ENCODE measurements at places on chromosomes 1 and 21.

DNA sequence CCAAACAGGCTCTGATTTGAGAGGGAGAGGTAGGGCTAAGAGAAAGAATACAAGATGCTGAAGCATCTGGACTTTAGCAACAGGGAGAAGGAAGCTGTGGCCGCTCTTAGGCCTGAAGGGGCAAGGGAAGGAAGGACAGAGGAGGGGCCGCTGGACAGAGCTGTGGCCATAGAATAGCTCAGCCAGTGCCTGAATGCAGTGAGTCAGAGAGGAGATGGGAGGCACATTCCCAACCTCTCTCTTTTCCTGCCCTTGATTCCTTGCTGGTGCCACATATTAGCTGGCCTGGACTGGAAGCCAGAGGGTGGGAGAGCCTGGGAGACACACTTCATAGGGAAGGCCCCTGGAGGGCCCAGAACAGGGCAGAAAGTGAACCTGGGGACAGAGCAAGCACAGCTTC is 83.4 kb upstream of the POU3F1 start:
- no peaks in the 10 kb centered on the region for H3K36me3 ChIP-seq
- DNase-seq, result no peak
- H3K4me3 ChIP-seq, result no peak overlapping the region
- no peaks in the 10 kb centered on the region for H3K4me1 ChIP-seq

GRCh38 chr1:246592695-246593094 is 26.4 kb downstream of the CNST start:
- H3K4me1 ChIP-seq, result peaks cover 57% of the 10 kb centered on the region
- H3K4me3 ChIP-seq, result no peak overlapping the region
- no peaks in the 10 kb centered on the region for H3K27me3 ChIP-seq
- peaks cover 7% of the 10 kb centered on the region for H3K36me3 ChIP-seq

GRCh38 chr1:63322944-63323864 is 837 bp downstream of the FOXD3 start:
- peaks cover 29% of the 10 kb centered on the region for H3K4me1 ChIP-seq
- H3K4me3 ChIP-seq, result peak overlapping the region; percentile 69
- H3K27me3 ChIP-seq, result peaks cover 55% of the 10 kb centered on the region
- H3K36me3 ChIP-seq, result no peaks in the 10 kb centered on the region
- DNase-seq, result no peak

DNA sequence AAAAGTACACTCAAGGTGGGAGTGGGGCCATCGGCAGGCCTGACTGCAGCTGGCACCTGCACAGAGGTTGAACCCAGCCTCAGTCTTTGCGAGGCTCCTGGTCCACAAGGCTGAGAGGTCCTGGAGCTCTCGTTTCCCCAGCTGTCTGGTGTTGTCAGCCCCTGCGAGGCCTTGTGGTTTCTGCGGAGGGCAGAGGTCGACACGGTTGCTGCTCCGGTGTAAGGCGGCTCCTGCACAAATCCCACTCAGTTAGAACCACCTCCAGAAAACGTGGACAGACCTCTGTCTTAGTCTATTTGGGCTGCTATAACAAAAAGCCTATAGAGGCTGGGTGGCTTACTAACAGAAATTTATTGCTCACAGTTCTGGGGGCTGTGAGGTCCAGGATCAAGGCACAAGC is 5.8 kb downstream of the KIAA1614 start:
- H3K4me1 ChIP-seq, result peaks cover 19% of the 10 kb centered on the region
- H3K27me3 ChIP-seq, result no peaks in the 10 kb centered on the region
- no peaks in the 10 kb centered on the region for H3K36me3 ChIP-seq
- no peak overlapping the region for H3K27ac ChIP-seq

GRCh38 chr1:230822092-230822581 is 46.2 kb downstream of the C1orf198 start:
- H3K27me3 ChIP-seq, result no peaks in the 10 kb centered on the region
- H3K27ac ChIP-seq, result peak overlapping the region; percentile 18
- H3K36me3 ChIP-seq, result no peaks in the 10 kb centered on the region
- H3K4me1 ChIP-seq, result peaks cover 56% of the 10 kb centered on the region

GRCh38 chr1:47280142-47280541 is 33.8 kb downstream of the STIL start:
- no peaks in the 10 kb centered on the region for H3K27me3 ChIP-seq
- H3K27ac ChIP-seq, result no peak overlapping the region

DNA sequence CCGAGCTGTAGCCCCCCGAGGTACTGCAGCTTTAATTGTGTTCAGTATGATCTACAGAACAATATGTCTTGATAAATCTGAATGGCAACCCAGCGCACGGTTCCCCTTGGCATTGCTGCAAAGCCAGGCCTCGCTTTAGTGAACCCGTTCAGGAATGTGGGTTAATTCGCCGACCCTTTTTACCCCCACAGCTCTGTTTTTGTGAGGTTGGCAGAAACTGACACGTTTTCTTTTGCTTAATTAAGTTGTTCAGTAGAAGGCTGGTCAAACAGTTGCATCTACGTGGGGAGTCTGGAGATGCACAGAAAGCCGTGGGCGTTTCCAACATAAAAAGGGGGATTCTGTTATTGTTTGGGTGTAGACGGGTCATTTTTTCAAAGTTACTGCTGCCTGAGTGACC is 43.2 kb downstream of the OLIG1 start:
- no peak overlapping the region for H3K27ac ChIP-seq
- DNase-seq, result no peak
- H3K36me3 ChIP-seq, result no peaks in the 10 kb centered on the region
- H3K4me3 ChIP-seq, result no peak overlapping the region
- peaks cover 8% of the 10 kb centered on the region for H3K4me1 ChIP-seq
- H3K27me3 ChIP-seq, result no peaks in the 10 kb centered on the region

GRCh38 chr1:160207771-160208556 is 2.8 kb downstream of the PEA15 start:
- H3K4me3 ChIP-seq, result peak overlapping the region; percentile 12
- no peak for DNase-seq
- H3K27me3 ChIP-seq, result no peaks in the 10 kb centered on the region
- peaks cover 63% of the 10 kb centered on the region for H3K4me1 ChIP-seq
- peak overlapping the region; percentile 41 for H3K27ac ChIP-seq
- H3K36me3 ChIP-seq, result no peaks in the 10 kb centered on the region

GRCh38 chr1:21290546-21290944 is 282 bp upstream of the ECE1 start:
- peak overlapping the region; percentile 87 for H3K27ac ChIP-seq
- H3K4me1 ChIP-seq, result peaks cover 64% of the 10 kb centered on the region
- no peaks in the 10 kb centered on the region for H3K27me3 ChIP-seq
- no peak for DNase-seq

- no peaks in the 10 kb centered on the region for H3K36me3 ChIP-seq
- H3K27me3 ChIP-seq, result no peaks in the 10 kb centered on the region
- DNase-seq, result no peak
- no peak overlapping the region for H3K4me3 ChIP-seq
Measured at GRCh38 chr1:38121231-38121680, 74.7 kb upstream of the POU3F1 start.

- no peak overlapping the region for H3K4me3 ChIP-seq
- no peaks in the 10 kb centered on the region for H3K27me3 ChIP-seq
- H3K27ac ChIP-seq, result no peak overlapping the region
- no peaks in the 10 kb centered on the region for H3K36me3 ChIP-seq
- peaks cover 6% of the 10 kb centered on the region for H3K4me1 ChIP-seq
Measured at GRCh38 chr21:43895196-43895595, 30.2 kb downstream of the AGPAT3 start.

DNA sequence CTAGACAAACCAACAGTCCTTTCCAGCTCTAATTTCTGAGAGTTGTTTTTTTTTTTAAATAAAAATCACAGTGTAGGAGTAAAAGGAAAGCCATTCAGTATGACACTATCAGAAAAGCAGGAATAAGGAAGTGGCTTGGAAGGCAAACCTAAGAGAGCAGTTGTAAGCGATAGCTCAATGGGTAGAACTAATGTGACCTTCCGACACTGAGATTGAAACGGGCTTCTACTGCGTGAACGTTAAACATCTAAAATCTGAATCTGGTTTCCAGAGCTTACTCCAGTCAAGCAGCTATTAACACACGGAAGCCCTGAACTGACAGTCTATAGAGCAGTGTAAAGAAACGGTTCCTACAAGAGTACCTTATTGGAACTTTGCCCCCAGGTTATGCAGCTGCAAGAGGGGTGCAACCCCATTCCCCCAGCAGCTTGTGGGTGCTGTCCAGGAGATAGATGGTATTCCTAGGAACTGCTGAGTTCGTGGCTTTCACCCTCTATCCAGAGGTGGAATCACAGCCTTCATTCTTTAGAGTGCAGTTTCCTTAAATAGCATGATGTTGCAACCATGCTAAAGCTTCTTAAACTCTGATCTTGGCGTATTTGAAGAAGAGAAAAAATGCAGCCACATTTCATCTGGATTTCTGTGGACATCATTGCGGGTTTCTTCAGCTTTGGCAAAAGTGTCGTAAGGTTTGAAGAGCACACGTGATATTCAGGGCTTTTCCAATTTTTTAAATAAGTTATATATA is 3.3 kb upstream of the IRF2BP2 start:
- no peaks in the 10 kb centered on the region for H3K36me3 ChIP-seq
- peak overlapping the region; percentile 56 for H3K4me3 ChIP-seq
- H3K27me3 ChIP-seq, result no peaks in the 10 kb centered on the region
- H3K27ac ChIP-seq, result peak overlapping the region; percentile 99
- DNase-seq, result no peak
- H3K4me1 ChIP-seq, result peaks cover 56% of the 10 kb centered on the region

DNA sequence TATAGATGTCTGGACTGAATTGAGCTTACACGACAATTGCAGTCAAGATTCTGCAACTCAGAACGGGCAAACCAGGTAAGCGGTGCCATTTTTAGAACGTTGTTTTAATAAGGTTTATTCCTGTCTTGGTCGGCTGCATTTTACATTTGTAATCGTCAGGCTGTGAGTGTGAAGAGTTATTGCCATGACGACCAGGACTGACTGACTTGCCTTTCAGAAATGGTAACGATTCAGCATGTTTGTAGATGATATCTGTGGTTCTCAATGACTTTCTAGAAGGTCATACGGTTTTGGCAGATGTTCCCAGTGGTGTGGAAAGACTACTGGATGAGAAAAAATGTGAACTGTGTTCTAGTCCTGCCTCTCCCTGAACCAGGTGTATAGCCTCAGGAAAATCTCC is 271.3 kb upstream of the B3GALT2 start:
- no peaks in the 10 kb centered on the region for H3K36me3 ChIP-seq
- DNase-seq, result no peak
- no peaks in the 10 kb centered on the region for H3K27me3 ChIP-seq
- no peaks in the 10 kb centered on the region for H3K4me1 ChIP-seq
- H3K27ac ChIP-seq, result no peak overlapping the region

- H3K4me3 ChIP-seq, result no peak overlapping the region
- no peaks in the 10 kb centered on the region for H3K36me3 ChIP-seq
- DNase-seq, result peak; percentile 87
- H3K27me3 ChIP-seq, result no peaks in the 10 kb centered on the region
Measured at GRCh38 chr1:229882621-229883020, 184.4 kb upstream of the GALNT2 start.

GRCh38 chr1:53477651-53478501 is 18.7 kb downstream of the DMRTB1 start:
- H3K4me1 ChIP-seq, result no peaks in the 10 kb centered on the region
- no peaks in the 10 kb centered on the region for H3K36me3 ChIP-seq
- DNase-seq, result no peak
- no peak overlapping the region for H3K27ac ChIP-seq
- H3K27me3 ChIP-seq, result no peaks in the 10 kb centered on the region

GRCh38 chr1:52186449-52186848 is 44.6 kb downstream of the ZFYVE9 start:
- H3K4me1 ChIP-seq, result peaks cover 16% of the 10 kb centered on the region
- H3K27ac ChIP-seq, result no peak overlapping the region
- no peak overlapping the region for H3K4me3 ChIP-seq
- no peaks in the 10 kb centered on the region for H3K36me3 ChIP-seq
- no peak for DNase-seq
- no peaks in the 10 kb centered on the region for H3K27me3 ChIP-seq

DNA sequence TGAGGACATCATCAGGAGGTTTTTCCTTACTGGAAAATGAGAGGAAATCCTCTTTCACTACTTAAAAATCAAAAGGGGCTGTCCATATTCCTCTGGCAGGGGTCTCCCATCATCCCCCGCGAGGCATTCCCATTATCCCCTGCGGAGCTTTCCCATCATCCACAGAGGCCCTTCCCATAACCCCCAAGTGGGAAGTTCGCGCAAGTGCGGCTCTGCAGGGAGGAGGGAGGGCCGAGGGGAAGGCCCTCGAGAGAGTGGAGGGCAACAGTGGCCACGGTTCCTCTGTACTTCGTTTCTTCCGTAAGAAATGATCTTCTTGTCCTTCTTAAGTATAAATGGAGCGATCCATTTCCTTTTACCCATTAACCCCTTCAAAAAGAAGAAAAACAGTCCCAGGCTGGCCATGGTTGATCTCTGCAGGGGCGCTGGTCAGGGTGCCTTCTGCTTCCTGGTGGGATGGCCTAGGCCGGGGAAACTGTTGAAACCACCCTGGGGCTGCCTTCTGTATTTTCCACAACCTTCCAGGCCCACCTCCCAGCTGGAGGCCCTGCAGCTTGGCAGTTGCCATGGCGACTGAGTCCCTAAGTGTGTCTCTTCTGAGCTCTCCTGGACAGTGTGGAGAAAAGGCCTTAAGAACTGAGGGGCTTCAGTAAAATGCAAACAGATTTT is 3.6 kb upstream of the RSPH1 start:
- H3K36me3 ChIP-seq, result no peaks in the 10 kb centered on the region
- H3K27ac ChIP-seq, result no peak overlapping the region
- H3K27me3 ChIP-seq, result no peaks in the 10 kb centered on the region
- no peak for DNase-seq
- H3K4me1 ChIP-seq, result peaks cover 12% of the 10 kb centered on the region
- H3K4me3 ChIP-seq, result no peak overlapping the region

GRCh38 chr1:16152481-16153087 is 3.3 kb downstream of the EPHA2 start:
- H3K36me3 ChIP-seq, result no peaks in the 10 kb centered on the region
- H3K27me3 ChIP-seq, result no peaks in the 10 kb centered on the region
- peak overlapping the region; percentile 93 for H3K27ac ChIP-seq
- peaks cover 66% of the 10 kb centered on the region for H3K4me1 ChIP-seq
- H3K4me3 ChIP-seq, result peak overlapping the region; percentile 61

Data from vagina (tissue), 2 donors.